Stomach (tissue), 19 donors: ENCODE measurements at places on chromosomes 5 and 9. TPM values are rescaled to one million over a fixed set of nuclear protein-coding genes. Genes with fewer than 3 reads are reported as not detected.

The PCDHGC4 gene
- 6.8 TPM for total RNA-seq

- no peak for DNase-seq
These were observed 83.2 kb upstream of the FST start for GRCh38 chr5:53397141-53397757.

- DNase-seq: no peak
These were observed 339.5 kb downstream of the CTNND2 start for GRCh38 chr5:11564706-11565105.

DNA sequence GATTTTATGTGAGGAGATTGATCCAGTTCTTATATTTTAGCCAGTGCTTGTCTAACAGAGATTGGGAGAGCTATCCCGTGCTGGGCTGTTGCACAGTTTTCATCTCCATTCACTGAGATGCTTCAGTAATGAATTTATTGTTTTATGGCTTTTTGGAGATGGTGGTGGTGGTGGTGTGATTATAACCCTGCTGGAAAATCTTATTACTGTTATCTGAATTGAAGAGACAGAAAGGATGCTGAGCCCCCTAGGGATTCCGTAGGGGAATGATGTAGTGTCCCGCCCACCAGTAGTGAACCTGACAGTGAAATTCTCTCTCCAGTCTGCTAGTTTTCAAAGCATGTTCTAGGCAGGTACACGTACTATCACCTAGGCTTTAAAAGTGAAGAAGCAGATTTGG is 1.9 kb downstream of the RAI14 start:
- DNase-seq: no peak

DNA sequence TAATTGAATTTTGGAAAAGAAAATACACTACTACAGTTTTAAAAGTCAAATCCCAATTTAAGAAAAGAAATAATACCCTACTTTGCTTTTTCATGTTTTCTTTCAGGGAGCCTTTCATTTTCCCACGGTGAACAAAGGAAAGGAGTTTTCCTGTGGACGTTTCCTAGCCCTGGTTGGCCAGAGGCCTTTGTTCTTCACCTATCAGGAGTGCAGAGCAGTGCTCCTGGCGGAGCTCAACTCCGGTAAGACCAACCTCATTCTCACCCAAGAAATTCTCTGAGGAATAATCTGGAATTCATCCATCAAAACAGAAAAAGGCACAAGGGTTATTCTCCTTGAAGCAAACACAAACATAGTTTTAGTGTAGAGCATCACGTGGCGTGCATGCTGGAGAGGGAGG is 248.9 kb downstream of the ADGRV1 start:
- DNase-seq: peak; percentile 28

DNA sequence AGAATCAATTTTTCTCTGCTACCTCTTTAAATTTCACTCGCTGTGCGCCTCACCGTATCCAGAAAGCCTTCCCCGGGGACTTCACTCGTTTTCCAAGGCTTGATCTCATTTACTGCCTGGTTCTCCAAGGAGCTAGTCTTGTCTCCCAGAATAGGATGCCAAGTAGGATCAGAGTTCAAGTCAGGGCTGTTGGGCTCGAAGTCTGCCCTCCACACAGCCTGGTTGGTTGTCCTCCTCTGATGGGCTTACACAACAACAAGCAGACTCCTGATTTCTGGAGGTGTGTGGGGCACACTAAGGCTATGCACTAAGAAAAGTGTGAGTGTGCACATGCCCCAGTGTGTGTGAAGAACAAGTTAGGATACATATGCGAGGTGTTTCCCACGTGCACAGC is 14.0 kb upstream of the TNIP1 start:
- peak; percentile 41 for DNase-seq

The TMEM252 gene
- total RNA-seq: not detected

The LVRN gene
- total RNA-seq: 1.3 TPM

DNA sequence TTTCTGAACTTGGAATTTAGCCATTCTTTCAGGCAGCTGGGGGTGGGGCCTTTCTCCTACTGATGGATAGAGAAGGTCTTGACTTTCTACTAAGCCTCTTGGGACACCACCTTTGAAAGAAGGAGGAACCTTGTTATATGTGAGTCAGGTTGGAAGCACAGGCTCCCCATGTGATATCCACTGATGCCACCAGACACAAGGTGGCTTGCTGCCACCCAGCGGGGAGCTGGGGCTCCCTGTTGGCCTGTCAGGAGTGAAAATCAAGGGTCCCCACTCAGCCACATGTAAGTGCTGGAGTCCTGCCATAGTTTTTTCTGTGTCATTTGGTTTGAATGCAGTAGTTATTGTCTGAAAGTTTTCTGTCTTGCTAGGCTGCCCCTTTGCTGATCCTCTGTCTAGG is 252.4 kb upstream of the NFIL3 start:
- DNase-seq: no peak

GRCh38 chr9:87236546-87236945 is 261.1 kb upstream of the DAPK1 start:
- no peak for DNase-seq

The CFAP77 gene
- total RNA-seq: not detected

- peak; percentile 11 for DNase-seq
These were observed 267.1 kb upstream of the EFNA5 start for GRCh38 chr5:107937651-107938355.

DNA sequence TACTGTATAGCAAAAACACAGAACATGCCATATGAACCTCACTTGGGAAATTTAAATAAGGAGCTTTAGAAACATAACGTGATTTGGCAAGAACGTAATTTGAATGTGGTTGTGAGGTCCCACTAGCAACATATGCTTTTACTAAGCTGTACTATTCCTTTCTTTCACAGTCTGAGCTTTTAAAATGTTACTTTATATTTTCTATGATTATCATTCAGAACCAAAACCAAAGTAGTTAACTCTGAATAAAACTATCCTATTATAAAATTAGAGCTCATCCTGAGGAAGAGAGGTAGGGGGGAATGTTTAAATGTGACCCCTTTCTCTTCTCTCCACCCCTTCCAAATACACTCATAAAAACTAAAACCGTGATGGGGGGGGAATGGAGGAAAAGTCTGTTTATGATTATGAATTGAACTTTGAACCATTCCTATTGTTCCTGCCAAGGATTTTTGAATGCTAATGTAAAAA is 435.7 kb downstream of the NFIB start:
- DNase-seq: no peak

DNA sequence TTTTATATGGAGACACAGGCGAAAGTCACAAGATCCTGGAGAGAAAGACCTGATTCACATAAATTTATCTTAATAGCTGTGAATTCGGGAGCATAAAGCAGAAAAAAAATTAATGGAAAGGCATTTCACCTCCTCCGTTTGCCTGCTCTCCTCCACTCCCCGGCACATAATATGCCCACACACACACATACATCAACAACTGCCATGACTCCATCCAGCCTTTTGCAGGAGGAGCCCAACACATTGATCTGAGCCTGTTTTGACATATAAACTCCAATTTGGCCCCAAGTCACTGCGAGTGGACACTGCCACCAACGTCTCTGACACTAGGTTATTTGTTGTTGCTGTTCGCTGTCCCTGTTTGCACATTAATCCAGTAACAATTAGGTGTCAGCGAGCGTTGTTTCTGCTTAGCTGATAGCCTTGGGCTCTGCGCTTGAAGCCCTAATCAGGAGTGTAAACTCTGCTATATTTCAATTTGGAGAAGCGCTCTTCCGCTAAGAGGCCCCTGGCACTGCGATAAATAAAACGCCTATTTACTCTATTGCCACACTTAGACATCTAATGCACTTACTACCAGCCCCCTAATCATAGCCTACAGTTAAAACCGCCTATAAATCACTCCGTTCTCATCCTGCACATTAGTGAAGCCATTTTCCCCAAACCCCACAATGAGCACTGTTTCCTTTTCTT is 195.8 kb upstream of the TBCA start:
- no peak for DNase-seq

GRCh38 chr9:91923145-91923544 is 26.9 kb downstream of the ROR2 start:
- DNase-seq: no peak

GRCh38 chr5:51664491-51665250 is 281.4 kb downstream of the ISL1 start:
- no peak for DNase-seq

The SLCO4C1 gene
- total RNA-seq: 0.73 TPM

The LCNL1 gene
- total RNA-seq: not detected

DNA sequence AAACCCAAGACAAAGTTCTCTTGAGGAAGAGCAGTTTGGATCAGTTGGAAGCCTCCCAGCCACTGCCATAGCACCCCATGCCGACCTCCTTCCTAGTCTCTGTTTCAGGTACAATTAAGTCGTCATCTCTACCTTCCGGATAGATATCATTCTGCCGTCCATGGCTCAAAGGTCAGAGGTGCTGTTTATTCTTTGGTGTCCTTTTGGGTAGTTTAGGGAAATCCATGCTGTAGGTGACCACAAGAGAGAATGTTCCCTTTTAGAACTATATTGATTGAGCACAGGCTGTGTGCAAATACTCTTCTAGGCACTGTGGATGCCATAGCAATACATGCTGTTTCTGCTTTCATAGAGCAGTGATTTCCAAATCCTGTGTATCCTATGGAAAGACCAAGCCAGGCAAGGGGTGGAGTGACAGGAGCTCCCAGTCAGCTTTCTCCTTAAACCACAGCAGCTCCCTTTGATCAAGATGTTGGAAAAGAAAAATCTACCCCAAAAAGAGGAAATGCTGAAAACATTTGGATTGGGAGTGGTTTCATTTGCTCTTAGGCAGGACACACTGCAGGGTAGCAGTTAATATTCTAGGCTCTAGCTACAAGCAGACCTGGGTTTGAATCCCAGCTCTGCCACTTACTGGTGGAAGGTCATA is 127.9 kb downstream of the PALM2AKAP2 start:
- DNase-seq: no peak

DNA sequence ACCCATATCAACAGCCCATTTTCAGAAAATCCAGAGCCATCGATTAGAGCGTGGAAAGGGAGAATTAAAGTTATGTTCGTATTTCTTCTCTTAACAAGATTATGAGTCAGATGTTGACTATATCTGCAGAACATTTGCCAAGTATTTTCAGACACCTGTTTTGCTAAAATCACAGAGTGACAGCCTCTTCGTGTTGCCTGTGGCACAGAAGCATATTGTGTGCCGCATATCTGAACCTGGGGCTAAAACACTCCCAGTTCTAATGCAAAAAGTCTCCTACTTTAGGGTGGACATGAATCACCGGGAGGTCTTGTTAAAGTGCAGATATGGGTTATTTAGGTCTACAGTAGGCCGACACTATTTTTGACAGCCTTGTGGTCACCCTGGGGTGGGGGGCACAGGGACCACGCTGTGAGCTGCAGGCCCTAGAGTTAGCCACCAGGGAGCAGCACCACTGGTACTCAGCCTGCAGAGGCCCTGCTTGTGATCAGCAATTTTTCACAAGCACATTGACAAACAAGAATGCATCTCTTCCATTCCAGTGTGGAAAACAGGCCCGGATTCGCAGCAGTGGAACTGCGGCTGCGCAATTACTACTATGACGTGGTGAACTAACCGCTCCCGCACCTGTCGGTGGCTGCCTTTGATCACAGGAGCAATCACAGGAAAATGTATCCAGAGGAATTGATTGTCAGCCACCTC is 93.5 kb downstream of the SYK start:
- no peak for DNase-seq

The CACFD1 gene
- total RNA-seq: 70.1 TPM

DNA sequence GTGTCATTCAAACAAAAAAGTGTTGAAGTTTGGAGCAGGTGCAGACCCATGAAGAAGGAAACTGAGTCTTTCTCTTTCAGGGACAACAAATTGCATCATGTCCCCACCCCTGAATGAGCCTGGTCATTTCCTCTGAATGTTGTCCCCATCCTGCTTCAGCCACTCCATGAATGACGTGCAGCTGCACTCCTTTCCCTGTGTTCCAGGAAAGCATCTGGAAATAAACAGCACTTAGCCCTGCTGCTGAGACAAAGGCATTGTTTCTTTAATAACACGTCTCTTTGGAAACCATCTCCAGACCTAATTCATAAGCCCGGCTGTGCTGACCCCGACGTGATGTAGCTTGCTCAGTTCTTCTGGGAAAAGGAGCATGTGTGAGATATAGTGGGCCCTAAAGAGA is 682.3 kb downstream of the BRINP1 start:
- no peak for DNase-seq

- no peak for DNase-seq
These were observed 62.1 kb upstream of the IL6ST start for GRCh38 chr5:56056875-56057274.

The SLC6A18 gene
- not detected for total RNA-seq

The AK8 gene
- total RNA-seq: not detected

DNA sequence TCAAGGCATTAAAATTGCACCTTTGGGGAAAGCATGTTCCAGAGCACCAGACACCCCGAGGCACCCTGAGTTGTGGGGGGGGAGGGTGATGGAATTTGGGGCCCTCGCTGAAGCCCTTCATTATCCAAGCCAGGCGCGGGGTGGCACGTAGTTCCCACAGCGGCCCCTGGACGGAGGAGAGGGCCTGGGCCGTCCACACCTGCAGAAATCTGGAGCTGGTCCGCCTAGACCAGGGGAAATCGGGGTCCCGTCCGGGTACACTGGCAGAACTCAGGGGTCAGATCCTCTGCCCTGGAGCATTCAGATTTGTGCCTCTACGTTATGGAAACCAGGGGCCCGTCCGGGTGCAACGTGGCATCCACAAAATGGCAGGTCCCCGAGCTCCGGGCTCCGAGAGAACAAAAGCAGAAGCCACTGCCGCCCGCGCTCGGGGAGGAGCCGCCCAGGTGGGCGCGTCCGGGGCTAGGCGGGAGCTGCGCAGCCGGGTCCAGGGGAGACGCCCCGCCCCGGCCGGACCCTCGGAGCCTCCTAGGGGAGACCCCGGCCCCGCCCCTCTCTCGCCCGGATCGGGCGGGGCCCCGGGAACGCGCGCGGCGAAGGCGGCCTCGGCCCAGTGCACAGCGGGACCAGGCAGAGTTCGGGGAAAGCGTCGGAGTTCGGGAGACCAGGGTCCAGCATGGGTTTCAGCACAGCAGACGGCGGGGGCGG is at the start of gene PLEKHG4B:
Gene PLEKHG4B, plus strand, starts transcription at position 613 of the 708 bp plus-strand sequence. Its CDS starts 64 bp downstream, at position 677.
- no peak for DNase-seq

- no peak for DNase-seq
These were observed 40.1 kb downstream of the ELL2 start for GRCh38 chr5:95921501-95921900.

GRCh38 chr9:129702589-129703520 is 37.4 kb downstream of the PRRX2 start:
- DNase-seq: peak; percentile 52

DNA sequence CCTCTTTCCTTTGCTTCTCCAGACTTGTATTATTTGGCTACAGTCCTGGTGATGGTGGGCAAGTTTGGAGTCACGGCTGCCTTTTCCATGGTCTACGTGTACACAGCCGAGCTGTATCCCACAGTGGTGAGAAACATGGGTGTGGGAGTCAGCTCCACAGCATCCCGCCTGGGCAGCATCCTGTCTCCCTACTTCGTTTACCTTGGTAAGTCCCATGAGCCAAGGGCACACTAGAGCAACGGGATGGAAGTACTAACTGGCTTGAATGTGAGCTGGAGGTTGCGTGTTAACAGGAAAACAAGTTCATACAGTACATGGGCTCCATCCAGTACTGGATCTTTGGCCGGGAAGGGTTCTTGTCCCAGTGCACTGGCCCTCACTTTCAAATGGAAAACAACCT is 22.9 kb downstream of the SLC22A5 start:
- DNase-seq: no peak

The SLC6A19 gene
- total RNA-seq: not detected

- no peak for DNase-seq
These were observed 29.9 kb upstream of the MEGF10 start for GRCh38 chr5:127260686-127261085.

The CTNND2 gene
- 0.29 TPM for total RNA-seq
